ENCODE measurements at places on chromosomes 13 and 19.

DNA sequence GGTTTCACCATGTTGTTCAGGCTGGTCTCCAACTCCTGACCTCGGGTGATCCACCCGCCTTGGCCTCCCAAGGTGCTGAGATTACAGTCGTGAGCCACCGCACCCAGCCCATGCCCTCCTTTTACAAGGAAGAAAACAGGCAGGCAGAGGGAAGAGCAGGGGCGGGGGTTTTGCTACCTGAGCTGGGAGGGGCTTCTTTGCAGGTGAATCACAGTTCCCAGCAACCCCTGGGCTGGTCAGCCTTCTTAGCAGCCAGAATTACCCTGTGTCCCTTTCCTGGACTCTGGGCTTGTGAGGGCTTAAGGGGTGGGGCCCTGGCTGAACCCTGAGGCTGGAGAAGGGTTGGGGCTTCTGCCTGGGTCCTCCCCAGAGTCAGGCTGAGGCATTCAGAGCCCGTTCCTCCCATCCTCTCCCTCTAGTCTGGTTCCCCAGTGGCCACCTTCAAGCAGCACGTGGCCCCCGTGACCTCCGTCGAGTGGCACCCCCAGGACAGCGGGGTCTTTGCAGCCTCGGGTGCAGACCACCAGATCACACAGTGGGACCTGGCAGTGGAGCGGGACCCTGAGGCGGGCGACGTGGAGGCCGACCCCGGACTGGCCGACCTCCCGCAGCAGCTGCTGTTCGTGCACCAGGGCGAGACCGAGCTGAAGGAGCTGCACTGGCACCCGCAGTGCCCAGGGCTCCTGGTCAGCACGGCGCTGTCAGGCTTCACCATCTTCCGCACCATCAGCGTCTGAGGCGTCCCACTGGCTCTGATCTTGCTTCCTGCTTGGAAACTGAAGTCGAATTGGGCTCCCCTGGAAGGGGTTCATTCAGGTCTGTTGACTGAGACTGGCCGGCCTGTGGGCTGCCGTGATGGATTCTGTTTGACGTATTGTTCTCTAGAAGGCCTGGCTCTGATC, 2.8 kb upstream of the KCNJ14 start:
- no peak for DNase-seq

- DNase-seq: no peak
These were observed 911 bp downstream of the ENOX1 start for GRCh38 chr13:43785650-43786471.

- DNase-seq: no peak
These were observed 1261.7 kb downstream of the EFNB2 start for GRCh38 chr13:105273665-105274222.

DNA sequence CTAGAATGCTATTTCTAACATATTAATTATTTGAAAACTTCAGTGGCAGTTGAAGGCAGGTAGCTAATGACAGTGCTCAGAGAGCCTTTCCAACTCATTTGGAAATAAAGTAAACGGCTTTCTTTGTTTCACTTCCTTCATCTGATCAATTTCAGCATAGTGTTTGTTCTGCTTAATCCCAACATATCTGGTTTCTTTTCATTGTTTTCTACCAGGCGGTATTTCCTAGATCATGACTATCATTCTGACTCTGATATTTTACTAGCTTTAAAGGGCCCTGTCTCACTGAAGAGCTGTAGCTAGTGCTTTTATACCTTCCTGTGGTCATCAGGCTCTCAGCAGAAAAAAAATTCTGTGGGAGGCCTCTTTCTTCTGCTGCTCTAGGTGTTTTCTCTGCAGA, 178.6 kb downstream of the RBM26 start:
- no peak for DNase-seq

DNA sequence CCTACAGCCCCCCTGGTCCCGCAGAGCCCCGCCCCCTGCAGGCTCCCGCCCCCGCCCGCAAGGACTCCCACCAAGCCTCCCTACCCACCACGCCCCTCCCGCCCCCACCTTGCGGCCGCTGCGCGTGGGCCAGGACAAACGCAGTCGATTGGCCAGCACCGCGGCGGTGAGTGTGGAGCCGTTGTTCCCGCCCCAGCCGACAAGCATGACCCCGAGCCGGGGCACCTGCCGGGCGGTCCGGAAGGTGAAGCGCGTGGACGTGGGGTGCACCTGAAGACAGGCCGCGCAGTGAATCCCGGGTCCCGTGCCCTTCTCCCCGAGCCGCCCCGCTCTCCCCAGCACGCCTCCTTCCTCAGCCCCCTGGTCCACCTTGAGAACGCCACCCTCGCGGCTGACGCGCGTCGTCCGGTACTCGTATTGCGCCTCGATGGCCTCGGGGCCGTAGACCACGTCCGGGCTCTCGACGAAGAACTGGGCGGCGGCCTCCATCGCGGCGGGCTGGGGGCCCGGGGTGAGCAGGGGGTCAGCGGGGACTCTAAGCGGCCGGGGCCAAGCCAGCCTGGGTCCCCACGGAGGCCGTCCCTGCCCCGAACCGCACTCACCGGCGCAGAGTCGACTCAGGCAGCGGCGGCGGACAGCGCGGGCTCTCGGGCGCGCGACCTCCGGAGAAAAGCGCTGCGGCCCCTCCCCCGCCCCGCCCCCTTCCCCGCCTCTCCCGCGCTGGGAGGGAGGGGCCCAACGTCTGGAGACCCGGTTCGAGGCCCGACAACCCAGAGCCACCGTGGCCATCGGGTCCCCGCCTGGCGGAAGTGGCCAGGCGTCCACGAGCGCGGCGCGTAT, at the start of gene ISYNA1:
Gene ISYNA1, minus strand, starts transcription at position 643 of the 840 bp plus-strand sequence. Its CDS starts 154 bp downstream, at position 489.
- DNase-seq: no peak

GRCh38 chr19:48044561-48044960, 682 bp upstream of the CABP5 start:
- no peak for DNase-seq

- DNase-seq: no peak
These were observed 15.7 kb upstream of the B3GNT3 start for GRCh38 chr19:17778968-17779929.

- DNase-seq: no peak
These were observed 355.6 kb downstream of the SLC7A1 start for GRCh38 chr13:29239653-29240525.

GRCh38 chr13:20713751-20714150, 10.3 kb downstream of the IL17D start:
- DNase-seq: no peak

GRCh38 chr19:19113040-19113626, 25.1 kb downstream of the TMEM161A start:
- DNase-seq: no peak

- no peak for DNase-seq
These were observed 117.6 kb upstream of the SPATA13 start for GRCh38 chr13:24042710-24043440.

DNA sequence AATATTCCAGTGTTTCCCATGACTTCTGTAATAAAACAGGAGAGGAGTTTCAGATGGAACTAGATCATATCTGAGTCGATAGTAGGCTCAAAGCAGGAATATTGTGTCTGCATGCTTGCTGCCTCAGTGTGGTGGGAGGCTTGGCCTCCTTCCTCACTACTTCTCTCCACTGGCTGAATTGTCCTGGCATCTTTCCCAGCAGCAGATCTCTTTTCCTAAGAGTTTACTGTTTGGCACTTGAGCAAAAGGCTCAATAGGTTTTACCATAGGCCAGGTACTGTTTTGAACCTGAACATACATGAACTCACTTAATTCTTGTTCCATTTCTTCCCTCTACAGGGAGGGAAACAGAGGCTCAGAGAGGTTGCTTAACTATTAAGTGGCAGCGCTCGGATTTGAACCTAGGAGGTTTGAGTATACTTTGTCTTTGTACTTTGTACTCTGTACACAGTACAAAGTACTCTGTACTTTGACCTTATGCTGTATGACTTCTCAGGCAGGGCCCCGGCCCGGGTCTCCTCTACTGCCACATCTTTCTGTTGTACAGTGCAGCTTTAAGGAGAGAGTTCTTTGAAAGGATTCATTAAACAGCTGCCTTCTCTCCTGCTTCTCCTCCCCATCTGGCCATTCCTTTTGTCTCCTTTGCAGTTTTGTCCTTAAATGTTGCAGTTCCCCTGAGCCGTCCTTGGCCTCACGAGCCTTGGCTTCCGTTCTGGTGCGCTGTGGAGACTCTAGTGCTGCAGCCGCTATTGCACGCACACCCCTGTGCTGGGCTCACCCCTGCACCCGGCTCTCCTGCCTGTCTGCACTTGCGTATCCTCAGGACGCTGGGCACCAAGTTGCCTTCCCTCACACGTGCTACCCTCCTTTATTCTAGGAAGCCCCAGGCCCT, 8.1 kb downstream of the B3GLCT start:
- no peak for DNase-seq

- DNase-seq: no peak
These were observed 343.5 kb downstream of the TEX29 start for GRCh38 chr13:111663953-111664421.

- DNase-seq: no peak
These were observed 7.9 kb upstream of the SIGLEC9 start for GRCh38 chr19:51116736-51117286.

DNA sequence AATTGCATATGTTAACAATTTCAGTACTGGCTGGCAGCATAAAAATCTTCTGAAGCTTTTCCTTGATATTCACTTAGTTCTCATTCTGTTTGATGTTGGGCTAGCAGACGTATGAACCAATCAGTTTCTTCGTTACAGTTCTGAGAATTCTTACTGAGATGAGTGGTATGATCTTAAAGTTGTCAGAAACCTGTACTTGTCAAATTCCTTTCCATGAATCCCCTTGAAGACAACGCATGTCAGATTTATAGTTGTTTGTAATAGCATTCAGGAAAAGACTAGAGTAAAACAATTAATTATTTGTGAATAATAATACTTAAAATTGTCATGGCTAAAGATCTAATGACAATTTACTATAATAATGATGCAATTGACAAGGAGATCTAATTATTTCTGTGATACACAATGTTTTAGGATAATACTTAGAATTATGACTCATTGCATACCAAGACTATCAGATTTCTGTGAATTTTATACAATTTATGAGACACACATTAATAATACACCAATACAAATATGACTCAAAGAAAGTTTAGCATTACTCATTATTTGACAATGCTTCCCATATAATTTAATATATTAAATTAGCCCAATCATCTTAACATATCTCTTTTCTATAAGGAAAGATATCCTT, 447.2 kb downstream of the RFC3 start:
- no peak for DNase-seq

DNA sequence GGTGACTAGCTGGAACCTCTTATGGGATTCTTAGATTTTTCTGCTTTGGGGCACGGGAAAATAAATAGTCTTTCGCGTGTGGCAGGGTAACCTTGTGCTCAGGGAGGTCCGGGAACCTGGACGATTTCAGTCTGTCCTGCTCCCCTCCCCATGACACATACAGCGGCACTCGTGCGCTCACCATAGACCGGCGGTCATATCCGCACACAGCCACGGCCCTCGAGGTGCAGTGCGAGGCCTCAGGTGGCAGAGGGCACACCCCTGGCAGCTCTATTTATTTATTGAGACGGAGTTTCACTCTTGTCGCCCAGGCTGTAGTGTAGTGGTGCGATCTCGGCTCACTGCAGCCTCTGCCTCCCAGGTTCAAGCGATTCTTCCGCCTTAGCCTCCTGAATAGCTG, 3.0 kb downstream of the ONECUT3 start:
- no peak for DNase-seq

GRCh38 chr19:40907968-40908735, 26.1 kb upstream of the CYP2A7 start:
- DNase-seq: no peak

DNA sequence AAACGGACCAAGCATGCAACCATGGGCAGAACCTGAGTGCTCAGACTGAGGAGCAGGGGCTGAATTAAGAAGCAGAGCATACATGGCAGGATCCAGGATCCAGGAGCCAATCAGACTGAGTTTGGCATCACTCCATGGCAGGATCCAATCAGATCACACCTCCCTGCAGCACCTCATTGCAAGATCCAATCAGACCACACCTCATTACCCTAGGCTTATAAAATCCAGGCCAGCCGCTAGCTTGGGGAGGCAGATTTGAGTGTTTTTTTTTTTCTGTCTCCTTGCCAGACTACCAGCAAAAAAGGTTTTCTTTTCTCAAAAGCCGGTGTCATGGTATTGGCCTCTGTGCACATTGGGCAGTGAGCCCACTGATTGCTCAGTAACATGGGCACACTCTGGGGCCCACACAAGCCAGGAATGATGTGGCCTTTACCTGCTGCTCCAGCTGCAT, 127.9 kb upstream of the GJB6 start:
- DNase-seq: no peak

GRCh38 chr19:28471731-28472510, 741.0 kb downstream of the UQCRFS1 start:
- DNase-seq: no peak

DNA sequence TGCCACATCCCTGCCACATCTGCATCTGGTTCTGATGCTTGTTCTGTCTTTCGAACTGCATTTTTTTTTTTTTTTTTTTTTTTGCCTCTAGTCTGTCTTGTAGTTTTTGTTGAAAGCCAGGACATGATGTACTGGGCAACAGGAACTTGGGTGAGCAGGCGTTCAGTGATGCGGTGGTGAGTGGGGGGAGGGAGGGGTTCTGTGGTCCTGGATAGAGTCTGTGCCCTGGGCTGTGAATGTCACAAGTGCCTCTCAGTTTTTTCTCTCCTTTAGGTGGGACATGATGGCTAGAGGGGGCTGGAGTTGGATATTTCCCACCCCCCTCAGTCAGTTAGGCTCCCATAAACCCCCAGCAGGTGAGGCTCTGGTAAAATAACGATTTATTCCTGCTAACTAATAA, 3.5 kb downstream of the CEACAM4 start:
- DNase-seq: no peak

DNA sequence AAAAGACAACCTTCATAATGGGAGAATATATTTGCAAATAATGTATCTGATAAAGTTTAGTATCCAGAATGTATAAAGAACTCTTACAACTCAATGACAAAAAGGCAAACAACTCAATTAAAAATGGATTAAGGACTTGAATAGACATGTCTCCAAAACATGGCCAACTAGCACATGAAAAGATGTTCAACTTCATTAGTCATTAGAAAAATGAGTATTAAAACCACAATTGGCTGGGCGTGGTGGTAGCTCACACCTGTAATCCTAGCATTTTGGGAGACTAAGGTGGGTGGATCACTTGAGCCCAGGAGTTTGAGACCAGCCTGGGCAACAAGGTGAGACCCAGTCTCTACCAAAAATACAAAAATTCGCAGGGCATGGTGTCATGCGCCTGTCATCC, 18.8 kb upstream of the ZMYM5 start:
- DNase-seq: no peak

GRCh38 chr13:50580684-50581305, 262.7 kb downstream of the DLEU7 start:
- no peak for DNase-seq

- DNase-seq: no peak
These were observed 392 bp upstream of the ZNF548 start for GRCh38 chr19:57389194-57389729.

- no peak for DNase-seq
These were observed 1.1 kb downstream of the MAB21L1 start for GRCh38 chr13:35475212-35475959.

DNA sequence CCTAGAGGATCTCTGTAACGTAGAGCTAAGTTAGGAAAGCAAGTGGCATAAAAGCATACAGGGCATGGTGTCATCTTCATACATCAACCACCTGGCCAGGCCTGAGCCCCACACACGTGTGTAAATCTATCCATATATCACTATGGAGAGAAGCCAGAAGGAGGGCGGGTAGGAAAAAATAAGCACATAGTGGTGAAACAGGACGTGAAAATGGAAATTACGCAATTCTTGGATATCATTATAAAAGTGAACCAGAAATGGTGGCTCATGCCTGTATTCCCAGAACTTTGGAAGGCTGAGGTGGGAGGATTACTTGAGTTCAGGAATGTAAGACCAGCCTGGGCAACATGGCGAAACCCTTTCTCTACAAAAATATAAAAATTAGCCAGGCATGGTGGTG, 43.4 kb downstream of the PDCD5 start:
- DNase-seq: no peak

GRCh38 chr19:9620842-9621155, 233 bp downstream of the ZNF561 start:
- DNase-seq: no peak
